ENCODE measurements at places on chromosomes 2 and 18. TPM values are rescaled to one million over a fixed set of nuclear protein-coding genes. Genes with fewer than 3 reads are reported as not detected.

The PSTPIP2 gene
- 3.6 TPM for total RNA-seq

The TMEM178A gene
- total RNA-seq = not detected

The STK11IP gene
- 7.8 TPM for total RNA-seq

The FAM110C gene
- 0.13 TPM for total RNA-seq

The THADA gene
- total RNA-seq = 16.2 TPM

Measured in bladder microvascular endothelial cell (primary cell).